Activated CD4-positive, alpha-beta T cell treated with anti-CD3 and anti-CD28 coated beads, Interleukin-2, Interleukin-6, amounts not matched to agents 100 ng/mL and 50 ng/mL, durations not matched to agents 16 hours and 8 hours (primary cell): ENCODE measurements at places on chromosomes 12 and 14.

- DNase-seq: peak; percentile 62
Measured at GRCh38 chr14:35687335-35687939, 121.7 kb downstream of the RALGAPA1 start.

GRCh38 chr12:25497021-25497420 is 56.1 kb downstream of the LMNTD1 start:
- no peak for DNase-seq

DNA sequence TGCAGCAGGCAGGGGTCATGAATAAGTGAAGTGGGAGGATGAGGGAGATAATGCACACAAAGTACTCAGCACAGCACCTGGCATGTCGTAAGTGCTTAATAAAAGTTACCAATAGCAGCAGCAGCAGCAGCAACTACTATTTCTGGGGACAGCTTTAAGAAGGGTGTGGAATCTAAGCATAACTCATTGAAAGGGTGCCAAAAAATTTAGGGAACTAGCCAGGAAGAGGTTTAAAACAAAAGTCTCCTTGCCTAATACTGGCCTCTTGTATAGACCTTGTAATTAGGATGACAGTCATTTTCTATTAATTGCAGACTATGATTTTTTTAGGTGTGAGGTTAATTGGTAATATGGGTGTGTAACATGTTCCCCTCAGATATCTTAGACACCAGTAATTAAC is 179.9 kb downstream of the PTPN11 start:
- DNase-seq: no peak

DNA sequence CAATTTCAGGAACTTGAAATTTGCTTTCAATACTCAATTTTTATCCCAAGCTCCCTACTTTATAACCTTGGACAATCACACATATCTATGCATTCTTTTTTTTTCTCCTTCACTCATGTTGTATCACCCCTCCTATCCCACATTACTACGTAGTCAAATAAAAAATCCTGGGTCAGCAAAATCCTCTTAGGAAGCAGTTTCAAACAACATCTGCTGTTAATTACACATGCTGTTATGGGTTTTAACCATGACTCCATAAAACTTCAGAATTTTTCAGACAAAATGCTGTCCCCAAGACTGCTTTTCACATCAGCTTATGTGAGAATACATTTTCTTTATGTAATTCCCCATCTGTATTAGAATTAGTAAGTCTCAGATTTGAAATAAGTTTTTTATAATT is 61.7 kb downstream of the LRFN5 start:
- DNase-seq: no peak

DNA sequence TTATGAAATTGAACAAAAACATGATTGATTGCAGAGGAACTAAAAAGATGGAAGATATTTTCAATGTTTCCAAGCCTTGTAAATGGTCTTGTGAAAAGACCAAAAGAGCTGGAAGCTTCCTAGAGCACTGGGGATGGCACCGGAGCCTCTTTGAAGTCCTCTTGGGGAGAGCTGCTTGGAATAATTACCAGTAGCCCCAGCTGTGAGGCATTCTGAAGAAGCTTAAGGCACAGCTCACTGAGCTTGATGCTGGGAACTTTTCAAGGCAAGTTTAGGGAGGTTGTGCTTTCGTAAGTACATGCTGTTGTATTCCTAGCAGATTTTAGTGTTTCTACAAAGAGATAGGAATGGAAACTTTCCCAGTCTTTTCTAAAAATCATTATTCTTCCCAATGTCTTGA is 13.9 kb downstream of the PDZRN4 start:
- DNase-seq: no peak

DNA sequence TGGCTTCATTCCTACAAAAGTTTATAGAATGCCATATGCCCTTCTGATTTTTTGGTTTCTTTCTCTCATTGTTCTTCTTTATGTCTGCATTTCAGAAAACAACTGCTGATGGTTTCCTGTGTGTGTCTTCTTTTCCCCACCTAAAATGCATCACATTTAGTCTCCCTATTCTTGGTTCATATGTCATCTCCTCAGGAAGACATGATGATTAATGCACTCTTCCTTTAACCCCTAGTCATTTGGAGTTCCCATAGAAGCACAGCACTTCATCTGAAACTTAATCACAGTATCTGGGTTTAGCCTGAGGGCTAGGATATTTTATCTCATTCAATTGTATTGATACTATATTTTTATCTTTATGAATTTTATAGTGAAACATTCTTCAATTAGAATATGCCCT is 21.5 kb downstream of the GNPNAT1 start:
- DNase-seq: no peak

DNA sequence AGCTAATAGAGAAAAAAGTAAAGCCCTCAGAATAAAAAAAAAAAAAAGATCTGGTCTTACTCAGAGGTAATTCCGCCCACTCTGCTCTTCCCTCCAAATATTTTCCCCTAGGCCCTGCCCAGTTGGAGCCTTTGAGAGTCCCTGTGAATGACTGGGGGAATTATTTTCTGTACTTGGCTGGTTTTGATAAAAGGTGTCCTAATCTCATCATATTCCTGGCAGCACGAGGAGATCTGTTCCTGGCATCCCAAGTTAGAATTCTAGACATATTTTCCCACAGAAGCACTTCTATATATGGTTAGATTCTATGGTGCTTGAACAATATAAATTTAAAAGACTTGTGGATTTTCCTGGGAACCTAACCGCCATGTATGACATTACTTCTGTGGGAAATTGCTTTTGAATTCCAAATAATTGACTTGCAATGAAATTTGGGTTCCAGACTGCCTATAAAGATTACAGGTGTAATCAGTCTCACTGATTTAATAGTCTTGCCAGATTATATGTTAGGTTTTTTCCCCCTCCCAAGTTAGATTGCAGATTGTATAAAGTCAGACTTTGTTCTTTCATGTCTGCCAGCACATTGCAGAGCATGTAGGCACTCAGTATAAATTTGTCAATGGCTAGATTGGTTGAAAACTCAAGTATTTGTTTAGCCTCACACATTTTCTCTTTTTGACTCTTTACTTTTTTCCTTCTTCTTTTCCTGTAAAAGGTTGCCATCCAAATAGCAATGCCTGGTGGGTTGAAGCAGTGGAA is 12.3 kb downstream of the GPX2 start:
- no peak for DNase-seq

- DNase-seq: no peak
Measured at GRCh38 chr12:96117460-96117859, 76.7 kb upstream of the ELK3 start.

- DNase-seq: no peak
Measured at GRCh38 chr14:95463171-95463901, 53.1 kb downstream of the SYNE3 start.

DNA sequence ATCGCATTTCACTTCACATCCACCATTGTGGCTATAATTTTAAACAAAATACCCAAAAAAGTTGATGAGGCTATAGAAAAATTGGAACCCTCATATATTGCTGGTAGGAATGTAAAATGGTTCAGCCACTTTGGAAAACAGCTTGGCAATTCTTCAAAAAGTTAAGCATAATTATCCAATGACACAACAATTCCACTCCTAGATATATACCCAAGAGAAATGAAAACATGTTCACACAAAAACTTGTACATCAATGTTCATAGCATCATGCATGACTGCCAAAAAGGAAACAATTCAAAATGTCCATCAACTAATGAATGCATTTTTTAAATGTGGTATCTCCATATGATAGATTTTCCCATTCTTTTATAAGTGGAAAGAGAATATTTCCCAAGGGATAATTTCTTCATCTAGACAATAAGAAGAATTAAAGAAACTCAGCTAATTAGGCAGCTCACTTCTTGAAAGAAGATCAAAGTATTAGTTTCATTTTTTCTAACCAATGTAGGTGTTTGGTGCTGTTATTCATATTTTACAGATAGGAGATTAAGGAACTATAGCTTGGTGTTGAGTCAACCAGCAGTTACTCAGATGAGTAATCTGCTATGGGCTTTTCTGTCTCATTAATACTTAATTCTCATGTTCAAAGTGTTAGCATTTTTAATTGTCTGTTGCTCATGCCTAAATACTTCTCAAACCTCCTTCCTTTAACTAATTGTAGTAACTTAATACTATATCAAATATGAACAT is 32.8 kb downstream of the YEATS4 start:
- peak; percentile 12 for DNase-seq

DNA sequence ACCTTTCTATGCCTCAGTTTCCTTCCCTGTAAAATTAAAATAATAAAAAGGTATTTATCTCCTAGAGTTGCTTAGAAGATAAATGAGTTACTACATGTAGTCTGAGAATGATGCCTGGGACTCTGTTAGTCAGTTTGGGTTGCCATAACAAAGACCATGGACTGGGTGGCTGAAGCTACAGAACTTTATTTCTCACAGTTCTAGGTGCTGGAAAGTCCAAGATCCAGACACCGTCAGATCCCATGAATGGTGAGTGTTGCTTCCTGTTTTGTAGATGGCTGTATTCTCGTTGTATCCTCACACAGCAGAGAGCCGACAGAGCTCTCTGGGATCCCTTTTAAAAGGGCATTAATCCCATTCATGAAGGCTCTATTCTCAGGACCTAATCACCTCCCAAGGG is 64.0 kb upstream of the LTA4H start:
- DNase-seq: no peak

DNA sequence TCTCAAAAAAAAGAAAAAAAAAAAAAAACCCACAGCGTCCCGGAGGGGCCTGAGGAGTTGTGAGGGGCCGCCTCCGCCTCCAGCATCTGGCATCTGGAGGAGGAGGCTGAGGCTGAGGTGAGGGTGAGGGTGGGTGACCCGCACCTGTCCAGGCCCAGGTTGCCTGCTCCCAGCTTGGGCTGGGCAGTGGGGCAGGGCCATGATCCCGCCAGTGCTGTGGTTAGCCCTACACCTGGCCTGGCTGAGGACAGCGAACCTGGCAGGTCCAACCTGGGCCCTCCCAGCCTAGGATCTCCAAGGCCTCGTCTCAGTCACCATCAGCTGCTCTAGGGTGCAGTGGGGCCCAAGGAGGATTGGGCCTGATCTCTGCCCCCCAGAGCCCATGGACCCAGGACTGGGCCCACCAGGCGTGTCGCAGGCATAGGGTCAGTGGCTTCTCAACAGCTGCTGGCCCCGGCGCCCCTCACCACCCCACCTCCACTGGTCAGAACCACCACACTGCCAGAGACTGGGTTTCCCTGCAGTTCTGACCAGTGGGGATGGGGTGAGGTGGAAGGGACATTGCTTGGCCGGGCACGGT is 36.3 kb upstream of the RCOR1 start:
- DNase-seq: no peak

DNA sequence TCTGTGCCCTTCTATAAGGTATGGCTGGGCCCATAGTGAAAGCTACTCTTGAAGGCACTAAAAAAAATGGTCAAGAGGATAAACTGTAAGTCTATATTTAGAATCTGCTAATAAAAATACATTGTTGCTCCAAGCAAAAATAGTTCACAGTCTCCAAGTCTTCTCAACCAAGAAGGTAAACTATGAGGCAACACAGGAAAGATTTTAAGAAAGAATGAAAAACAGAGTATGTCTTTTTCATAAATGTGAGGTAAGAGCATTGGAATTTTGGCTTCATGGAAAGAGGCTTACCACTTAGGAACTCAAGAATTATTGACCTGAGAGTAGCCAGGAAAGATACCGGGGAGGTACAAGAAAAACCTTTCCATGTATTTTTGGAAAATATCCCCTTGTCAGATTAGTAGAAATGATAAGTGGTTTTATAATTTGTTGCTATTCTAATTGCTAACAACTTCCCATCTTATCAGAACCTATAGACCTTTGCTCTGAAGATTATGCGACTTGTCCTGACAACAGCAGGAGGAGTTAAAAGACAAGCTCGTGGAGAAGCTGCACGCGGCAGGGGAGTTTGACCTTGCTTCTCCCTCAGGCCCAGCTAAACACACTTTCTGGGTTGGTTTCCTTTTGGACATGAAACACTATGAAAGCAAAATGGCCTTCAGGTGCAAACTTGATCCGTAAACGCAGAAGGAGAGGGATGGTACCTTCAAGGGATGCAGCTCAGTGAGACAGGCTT is 238.1 kb downstream of the FOXN3 start:
- no peak for DNase-seq

DNA sequence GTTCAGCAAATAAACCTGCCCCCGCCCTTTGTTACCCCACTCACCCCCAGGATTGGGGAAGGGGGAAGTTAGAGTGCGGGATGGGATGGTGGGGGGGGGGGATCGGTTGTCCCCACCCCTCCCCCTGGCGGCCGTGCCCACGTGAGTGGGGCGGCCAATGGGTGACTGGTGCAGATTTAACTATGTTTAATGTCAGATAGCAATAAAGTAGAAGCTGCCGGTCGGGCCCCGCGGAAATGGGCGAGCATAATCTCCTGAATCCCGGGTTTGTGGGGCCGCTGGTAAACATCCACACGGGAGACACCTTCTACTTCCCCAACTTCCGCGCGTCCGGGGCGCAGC is at the start of gene HOXC12:
Gene HOXC12 (plus strand): TSS at position 210 of the 342 bp plus-strand sequence. CDS start 27 bp downstream, at position 237.
- no peak for DNase-seq

GRCh38 chr12:126228936-126229335 is 1163.7 kb downstream of the AACS start:
- DNase-seq: no peak

DNA sequence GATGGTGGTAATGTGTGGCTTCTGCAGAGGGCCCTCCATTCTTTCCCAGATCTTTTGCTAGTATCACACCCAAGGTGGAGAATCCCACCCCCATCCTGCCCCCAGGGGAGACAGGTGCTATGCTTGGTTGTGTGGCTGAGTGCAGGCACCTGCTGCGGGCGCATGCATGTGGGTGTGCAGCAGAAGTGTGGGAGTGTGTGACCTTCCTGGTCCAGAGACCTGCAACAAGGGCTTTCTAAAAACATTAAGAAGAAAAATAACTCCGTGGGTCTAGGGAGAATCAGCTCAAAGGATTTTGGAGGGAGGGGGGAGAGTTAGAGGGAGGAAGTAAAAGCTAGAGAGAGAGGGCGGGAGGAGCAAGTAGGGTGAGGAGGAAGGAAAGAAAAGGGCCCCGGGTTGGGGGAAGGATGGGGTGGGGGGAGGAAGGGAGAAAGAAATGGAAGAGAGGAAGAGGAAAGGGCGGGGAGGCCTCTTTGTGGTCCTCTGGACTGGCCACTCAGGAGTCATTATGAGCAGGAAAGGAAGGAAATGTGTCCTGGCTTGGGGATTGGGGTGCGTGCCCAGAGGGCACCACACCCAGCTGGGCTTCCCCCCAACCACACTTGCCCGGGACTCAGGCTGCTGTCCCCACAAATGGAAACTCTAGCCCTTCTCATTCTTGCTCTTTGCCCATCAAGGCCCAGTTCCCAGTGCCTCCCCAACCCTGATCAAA is 3.1 kb upstream of the FIGNL2 start:
- DNase-seq: no peak

DNA sequence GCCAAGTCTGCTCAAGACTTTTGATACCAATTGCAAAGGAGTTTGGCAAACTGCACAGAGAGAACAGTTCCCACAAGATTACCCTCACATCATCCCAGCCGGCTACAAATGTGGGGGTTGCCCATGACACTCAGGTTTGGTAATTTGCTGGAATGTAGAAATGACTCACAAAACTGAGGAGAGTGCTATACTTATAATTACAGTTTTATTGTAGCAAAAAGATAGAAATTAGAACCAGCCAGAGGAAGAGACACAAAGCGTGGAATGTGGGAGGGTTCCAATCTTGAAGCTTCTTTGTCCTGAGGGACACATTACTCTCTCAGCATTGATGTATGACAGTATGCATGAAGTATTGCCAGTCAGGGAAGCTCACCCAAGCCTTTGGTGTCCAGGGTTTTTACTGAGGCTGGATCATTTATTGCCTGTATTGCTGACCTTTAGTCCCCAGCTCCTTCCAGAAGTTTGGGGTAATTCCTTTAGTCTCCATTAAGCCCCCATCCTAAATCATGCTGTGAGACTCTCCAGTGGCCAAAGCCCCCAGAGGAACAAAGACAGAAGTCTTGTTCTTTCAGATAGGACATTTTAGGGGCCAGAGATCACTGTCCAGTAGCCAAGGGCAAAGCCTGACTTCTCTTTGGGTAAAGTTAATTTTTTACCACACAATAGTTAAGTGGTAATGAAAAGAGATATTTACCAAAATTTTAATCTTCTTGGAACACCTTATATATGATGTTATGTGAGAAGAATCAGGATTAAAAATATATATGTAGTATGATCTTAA is 9.9 kb downstream of the TBK1 start:
- peak; percentile 10 for DNase-seq
